PC-9 (cell line): ENCODE measurements at places on chromosomes 2 and 18. TPM values are rescaled to one million over a fixed set of nuclear protein-coding genes. Genes with fewer than 3 reads are reported as not detected.

The GPR45 gene
- total RNA-seq, result not detected in 2 replicates

The STARD6 gene
- total RNA-seq, result not detected in 2 replicates

The MAPK4 gene
- total RNA-seq, result not detected in 2 replicates

The CXXC1 gene
- total RNA-seq, result 48.2 and 54.7 TPM in 2 replicates

The TSPYL6 gene
- not detected in 2 replicates for total RNA-seq

The CDH2 gene
- total RNA-seq, result 6.4 and 8.5 TPM in 2 replicates

The KCNIP3 gene
- 3.5 and 4.5 TPM in 2 replicates for total RNA-seq

The HSPD1 gene
- total RNA-seq, result 532 and 557 TPM in 2 replicates

The OSBPL6 gene
- total RNA-seq, result 2.6 and 3.5 TPM in 2 replicates

The CNPPD1 gene
- 36.5 and 37.1 TPM in 2 replicates for total RNA-seq

The SRD5A2 gene
- not detected in 2 replicates for total RNA-seq

The PROKR1 gene
- not detected in 2 replicates for total RNA-seq

The ZNF396 gene
- total RNA-seq, result 1.9 and 2.0 TPM in 2 replicates

The SALL3 gene
- total RNA-seq, result not detected in 2 replicates

The CNOT11 gene
- 39.0 and 60.6 TPM in 2 replicates for total RNA-seq

The SLC5A6 gene
- total RNA-seq, result 49.0 and 70.0 TPM in 2 replicates

The STON1 gene
- 1.4 and 1.7 TPM in 2 replicates for total RNA-seq

The SPOPL gene
- total RNA-seq, result 20.6 and 21.0 TPM in 2 replicates

The TTC32 gene
- total RNA-seq, result 27.9 and 36.2 TPM in 2 replicates

The ZNF521 gene
- not detected in 2 replicates for total RNA-seq

The MARCO gene
- total RNA-seq, result not detected in 2 replicates

The NR4A2 gene
- 2.3 and 3.0 TPM in 2 replicates for total RNA-seq

The GALR1 gene
- total RNA-seq, result not detected in 2 replicates

The CNDP1 gene
- not detected in 2 replicates for total RNA-seq

The DSEL gene
- total RNA-seq, result 2.1 and 2.5 TPM in 2 replicates

The D2HGDH gene
- 131 and 232 TPM in 2 replicates for total RNA-seq

The DNER gene
- 0.28 and 0.58 TPM in 2 replicates for total RNA-seq

The C1QL2 gene
- total RNA-seq, result not detected in 2 replicates

The CRYGC gene
- not detected in 2 replicates for total RNA-seq

The FECH gene
- 75.7 and 83.4 TPM in 2 replicates for total RNA-seq

The CXCR1 gene
- not detected in 2 replicates for total RNA-seq

The CNGA3 gene
- not detected in 2 replicates for total RNA-seq

The LHCGR gene
- total RNA-seq, result not detected in 2 replicates

The CD207 gene
- not detected in 2 replicates for total RNA-seq

The TWIST2 gene
- 4.1 and 5.0 TPM in 2 replicates for total RNA-seq

The GPN1 gene
- 37.3 and 45.1 TPM in 2 replicates for total RNA-seq

The MYOM1 gene
- total RNA-seq, result 0.88 and 1.3 TPM in 2 replicates

The GPR39 gene
- 14.1 and 20.9 TPM in 2 replicates for total RNA-seq

The CIAO1 gene
- 85.3 and 99.5 TPM in 2 replicates for total RNA-seq

The KIF1A gene
- not detected in 2 replicates for total RNA-seq

The UGT1A7 gene
- total RNA-seq, result 20.3 and 26.7 TPM in 2 replicates

The ANXA4 gene
- total RNA-seq, result 82.9 and 109 TPM in 2 replicates

The SP5 gene
- total RNA-seq, result 1.9 and 7.3 TPM in 2 replicates

The UGT1A3 gene
- total RNA-seq, result 60.3 and 67.1 TPM in 2 replicates

The EVX2 gene
- not detected in 2 replicates for total RNA-seq

The IL1F10 gene
- not detected in 2 replicates for total RNA-seq

The REG1B gene
- total RNA-seq, result not detected in 2 replicates

The COLEC12 gene
- not detected in 2 replicates for total RNA-seq

The FMNL2 gene
- total RNA-seq, result 29.0 and 33.6 TPM in 2 replicates

The TANC1 gene
- total RNA-seq, result 21.2 and 26.0 TPM in 2 replicates

The RBM45 gene
- 8.7 and 12.6 TPM in 2 replicates for total RNA-seq

The STPG4 gene
- 6.5 and 8.7 TPM in 2 replicates for total RNA-seq

The ATP6V1C2 gene
- not detected in 2 replicates for total RNA-seq

The PRKAG3 gene
- total RNA-seq, result not detected in 2 replicates
